Adrenal gland (tissue), 19 donors: ENCODE measurements at places on chromosomes 16 and 17. TPM values are rescaled to one million over a fixed set of nuclear protein-coding genes. Genes with fewer than 3 reads are reported as not detected.
A peak's percentile ranks its signal among the peaks of the same experiment; 100 is the strongest.

RAD51C gene
- total RNA-seq = 34.4 TPM

KRT33B gene
- total RNA-seq = not detected

DNAI2 gene
- not detected for total RNA-seq

SARM1 gene
- total RNA-seq = 5.8 TPM

DNA sequence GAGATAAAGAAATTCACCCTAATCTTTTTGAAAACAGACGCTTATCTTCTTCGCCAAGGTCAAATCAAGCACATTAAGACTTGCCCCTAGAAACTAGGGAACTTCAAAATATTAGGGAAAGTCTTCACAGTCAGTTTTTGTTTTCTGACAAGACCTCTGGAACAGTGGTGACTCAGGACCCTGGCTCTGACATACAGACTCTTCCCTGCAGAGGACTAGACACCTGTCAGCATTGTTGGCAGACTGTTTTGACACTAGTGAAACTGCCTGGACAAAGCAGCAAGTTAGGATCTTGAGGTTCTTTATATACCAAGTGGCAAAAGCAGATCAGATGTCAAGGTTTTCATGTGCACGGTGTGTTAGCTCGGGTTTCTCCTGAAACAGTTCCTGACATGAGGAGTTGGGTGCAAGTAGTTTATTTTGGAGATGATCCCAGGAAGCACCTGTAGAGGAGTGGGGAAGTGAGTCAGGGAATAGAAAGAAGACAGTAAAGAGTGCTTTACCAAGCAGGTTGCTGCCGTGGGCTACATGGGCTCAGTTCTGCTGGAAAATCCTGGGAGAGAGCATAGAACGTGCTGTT, 182.0 kb upstream of the IRX5 start:
- no peak for DNase-seq
- H3K4me3 ChIP-seq = no peak overlapping the region
- no peak overlapping the region for H3K27ac ChIP-seq
- no peaks in the 10 kb centered on the region for H3K4me1 ChIP-seq
- no peaks in the 10 kb centered on the region for H3K36me3 ChIP-seq
- no peaks in the 10 kb centered on the region for H3K27me3 ChIP-seq

- no peaks in the 10 kb centered on the region for H3K27me3 ChIP-seq
- H3K36me3 ChIP-seq = no peaks in the 10 kb centered on the region
- peak; percentile 91 for DNase-seq
- no peak overlapping the region for H3K4me3 ChIP-seq
- H3K27ac ChIP-seq = peak overlapping the region; percentile 61
Observed at GRCh38 chr17:17710728-17711541, 29.7 kb downstream of the RAI1 start.

DNA sequence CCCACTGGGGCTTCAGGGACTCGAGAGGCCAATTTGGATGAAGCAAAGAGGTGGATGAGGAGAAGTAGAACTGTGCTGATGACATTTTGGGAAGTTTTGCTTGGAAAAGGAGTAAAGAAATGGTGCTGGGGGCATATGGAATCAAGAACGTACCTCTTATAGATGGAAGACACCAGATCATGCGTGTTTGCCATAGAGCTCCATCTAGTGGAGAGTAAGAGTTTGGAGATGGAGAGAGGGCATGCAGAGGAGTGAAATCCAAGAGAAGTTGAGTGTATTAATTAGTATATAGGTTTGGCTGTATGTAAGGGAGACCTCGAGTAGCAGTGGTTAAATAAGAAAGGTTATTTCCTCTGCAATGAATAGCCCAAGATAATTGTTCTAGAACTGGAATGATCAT, 56.0 kb downstream of the SHISA6 start:
- no peak overlapping the region for H3K4me3 ChIP-seq
- no peaks in the 10 kb centered on the region for H3K4me1 ChIP-seq
- no peaks in the 10 kb centered on the region for H3K27me3 ChIP-seq
- DNase-seq = no peak
- H3K36me3 ChIP-seq = no peaks in the 10 kb centered on the region

DNA sequence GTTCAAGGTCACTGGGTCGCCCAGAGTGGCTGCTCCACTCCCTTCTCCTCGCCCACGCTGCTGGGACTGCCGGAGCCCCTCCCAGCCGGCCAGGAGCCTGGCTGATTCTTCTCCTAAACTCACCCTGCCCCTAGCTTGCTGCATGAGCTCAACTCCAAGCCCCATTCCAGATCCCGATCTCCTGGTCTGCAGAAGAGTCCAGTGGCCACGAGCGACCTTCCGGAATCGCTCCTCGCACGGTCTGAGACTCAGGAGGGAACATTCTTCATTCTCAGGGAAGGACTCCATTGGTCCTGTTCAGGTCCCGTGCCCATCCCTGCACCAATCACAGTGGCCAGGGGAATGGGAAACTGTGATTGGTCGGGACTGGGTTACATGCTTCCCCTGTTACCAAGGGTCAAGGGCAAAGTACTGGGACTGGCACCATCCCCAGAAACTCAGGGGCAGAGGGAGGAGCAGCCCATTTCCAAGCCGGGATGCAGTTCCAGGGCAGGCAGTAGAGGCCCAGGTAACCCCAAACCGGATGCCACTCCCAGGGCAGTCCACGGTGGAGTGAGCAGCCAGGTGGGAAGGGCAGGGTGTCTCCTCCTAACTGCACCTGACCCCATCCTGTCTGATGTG, 24.5 kb upstream of the CIBAR2 start:
- peak; percentile 85 for DNase-seq
- peak overlapping the region; percentile 58 for H3K4me3 ChIP-seq
